ENCODE measurements at places on chromosomes 11 and 22. TPM values are rescaled to one million over a fixed set of nuclear protein-coding genes. Genes with fewer than 3 reads are reported as not detected.

CTR9 gene
- 66.4 TPM for total RNA-seq

CTNND1 gene
- 19.1 TPM for total RNA-seq

PRG3 gene
- not detected for total RNA-seq

MMP13 gene
- not detected for total RNA-seq

PHF21B gene
- not detected for total RNA-seq

TTLL1 gene
- 6.6 TPM for total RNA-seq

NTM gene
- total RNA-seq = not detected

PANX3 gene
- not detected for total RNA-seq

ANGPTL5 gene
- total RNA-seq = not detected

SHANK3 gene
- 0.05 TPM for total RNA-seq

PLAAT2 gene
- not detected for total RNA-seq

MYBPC3 gene
- total RNA-seq = 0.16 TPM

B3GAT3 gene
- total RNA-seq = 83.8 TPM

OR51B2 gene
- total RNA-seq = not detected

CASTOR1 gene
- total RNA-seq = 20.4 TPM

GRCh38 chr11:112516755-112517154 is 256.1 kb upstream of the PLET1 start:
- no peak for DNase-seq

DNA sequence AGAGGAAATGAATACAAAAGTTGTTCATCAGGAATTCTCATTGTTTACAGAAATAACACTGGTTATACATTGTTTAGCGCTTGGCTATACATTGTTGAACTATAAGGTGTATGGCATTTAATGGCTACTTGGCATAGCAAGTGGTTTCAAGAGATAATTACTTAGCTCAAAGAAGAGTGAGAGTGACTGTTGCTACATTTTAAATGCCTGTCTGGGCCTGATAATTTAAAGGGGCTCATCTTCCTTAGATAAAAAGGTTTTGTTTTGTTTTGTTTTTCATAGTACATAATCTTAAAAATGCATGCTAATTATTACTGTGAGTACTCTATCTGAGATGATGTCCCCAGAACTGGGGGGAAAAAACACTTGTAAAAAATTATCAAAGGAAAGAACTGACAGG is 1.5 kb upstream of the SMPD1 start:
- DNase-seq = no peak

GRCh38 chr11:46387456-46387855 is 4.1 kb downstream of the CHRM4 start:
- DNase-seq = no peak

GRCh38 chr11:104435494-104435893 is 271.5 kb upstream of the PDGFD start:
- no peak for DNase-seq

GRCh38 chr11:121929581-121929980 is 186.4 kb downstream of the BLID start:
- DNase-seq = no peak

DNA sequence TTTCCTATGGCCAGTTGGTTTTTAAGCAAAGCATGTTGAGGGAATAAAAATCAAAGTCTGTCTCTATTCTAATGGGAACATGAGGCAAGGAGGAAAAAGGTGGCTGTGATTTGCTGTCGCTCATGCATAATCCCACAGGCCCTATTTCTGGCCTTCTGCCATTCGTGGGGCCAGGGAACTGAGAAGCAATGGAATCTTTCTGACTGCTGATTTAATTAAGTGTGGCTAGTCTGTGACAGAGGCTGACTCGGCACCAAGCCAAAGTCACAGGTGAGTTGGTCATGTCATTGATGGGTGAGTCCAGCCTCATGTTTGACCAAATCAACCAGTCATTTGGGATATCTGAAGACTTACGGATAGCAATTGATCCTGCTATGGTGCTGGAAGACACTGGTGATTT is 429.3 kb upstream of the CADM1 start:
- DNase-seq = no peak

DNA sequence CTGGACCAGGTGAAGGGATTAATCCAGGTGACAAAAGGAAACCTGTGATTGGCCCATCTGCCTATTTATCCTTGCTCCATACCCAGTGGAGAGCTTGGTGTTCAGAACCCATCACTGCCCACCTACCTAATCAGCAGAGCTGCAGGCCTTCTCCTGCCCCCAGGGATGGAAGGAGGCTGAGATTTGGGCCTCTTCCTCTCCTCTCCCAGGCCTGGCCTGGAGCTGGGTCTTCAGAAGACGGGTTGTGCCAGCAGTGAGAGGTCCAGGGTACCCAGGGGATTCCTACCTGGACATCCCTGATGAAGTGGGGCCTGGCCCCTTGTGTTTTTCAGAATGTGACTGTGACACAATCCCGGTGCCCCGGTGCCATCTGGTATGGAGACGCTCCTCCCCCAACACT is 80.3 kb upstream of the MYOD1 start:
- no peak for DNase-seq

DNA sequence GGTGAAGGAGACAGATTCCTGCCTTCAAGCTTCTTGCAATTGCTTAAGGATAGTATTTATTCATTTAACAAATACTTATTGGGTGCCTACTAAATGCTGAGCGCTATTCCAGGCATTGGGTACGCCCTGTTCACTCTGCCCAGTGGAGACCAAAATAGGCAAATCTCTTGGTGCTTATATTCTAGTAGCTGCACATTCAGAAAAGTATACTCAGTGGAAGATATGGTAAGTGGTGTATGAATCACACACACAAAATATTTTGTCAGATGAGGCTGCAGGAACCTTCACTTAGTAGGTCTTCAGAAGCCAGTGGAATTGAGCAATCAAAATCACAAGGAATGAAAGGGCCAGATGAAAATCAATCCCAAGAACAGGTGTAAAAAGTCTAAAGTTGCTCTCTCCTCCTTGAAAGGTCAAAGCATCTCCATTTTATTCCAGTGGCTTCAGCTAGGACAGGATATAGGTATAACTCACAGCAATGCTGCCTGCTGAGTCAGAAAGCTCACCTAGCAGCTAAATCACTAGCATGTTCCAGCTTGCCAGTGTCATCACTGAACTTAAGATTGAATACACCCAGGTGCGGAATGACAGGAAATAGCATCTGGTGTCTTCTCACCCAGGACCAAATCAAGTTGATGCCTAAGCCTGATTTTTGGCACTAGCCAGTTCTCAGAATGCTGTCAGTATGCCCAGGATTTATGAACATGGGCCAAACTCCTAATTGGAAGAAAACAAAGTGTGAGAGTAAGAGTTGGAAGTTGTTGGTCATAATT is 83.9 kb downstream of the AMOTL1 start:
- DNase-seq = no peak

DNA sequence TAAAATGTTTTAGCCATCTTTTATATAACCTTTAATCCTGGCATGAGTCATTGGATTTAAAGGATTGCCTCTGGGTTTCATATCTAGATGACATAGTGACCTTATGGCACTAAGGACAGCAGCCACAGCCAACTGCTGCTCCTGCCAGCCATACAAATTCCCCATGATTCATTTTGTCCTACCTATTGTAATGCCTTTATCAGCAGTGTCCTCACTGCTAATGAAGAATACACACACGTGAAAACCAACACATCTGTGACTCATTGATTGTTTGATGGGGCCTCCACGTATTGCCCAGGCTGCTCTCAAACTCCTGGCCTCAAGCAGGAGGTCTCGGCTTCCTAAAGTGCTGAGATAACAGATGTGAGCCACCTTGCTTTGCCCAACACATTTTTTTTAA is 1.8 kb downstream of the LDHAL6A start:
- DNase-seq = no peak

- DNase-seq = no peak
Measured at GRCh38 chr11:34331329-34331728, 26.5 kb downstream of the ABTB2 start.

GRCh38 chr11:85307366-85307765 is 319.8 kb downstream of the DLG2 start:
- no peak for DNase-seq

GRCh38 chr11:112826026-112826425 is 135.2 kb upstream of the NCAM1 start:
- DNase-seq = no peak

GRCh38 chr11:104704888-104705287 is 193.4 kb downstream of the CASP12 start:
- DNase-seq = no peak

DNA sequence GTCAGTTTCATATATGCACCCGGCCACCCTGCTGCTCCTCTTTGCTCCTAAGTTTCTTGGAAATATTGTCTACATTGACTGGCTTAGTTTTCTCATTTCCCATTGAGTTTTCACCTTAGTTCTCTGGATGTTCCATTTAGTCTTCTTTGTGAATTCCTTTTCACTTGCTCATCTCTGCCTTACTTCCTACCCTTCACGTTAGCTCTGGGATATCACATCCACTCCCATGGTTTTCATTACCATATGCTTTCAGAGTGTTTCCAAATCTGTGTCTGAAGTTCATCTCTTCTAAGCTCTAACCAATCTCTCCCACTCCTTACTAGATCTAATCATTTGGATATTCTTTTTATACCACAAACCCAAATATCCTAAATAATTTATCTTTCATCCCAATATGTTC is 226.4 kb downstream of the FAM76B start:
- no peak for DNase-seq

- no peak for DNase-seq
Measured at GRCh38 chr11:118998388-118998717, 415 bp downstream of the CENATAC start.

Data from naive thymus-derived CD8-positive, alpha-beta T cell (primary cell).